ENCODE measurements at places on chromosomes 11 and 22. TPM values are rescaled to one million over a fixed set of nuclear protein-coding genes. Genes with fewer than 3 reads are reported as not detected.
A peak's percentile ranks its signal among the peaks of the same experiment; 100 is the strongest.

GRCh38 chr11:76669901-76670484 is 554 bp downstream of the LRRC32 start:
- DNase-seq = no peak

AP2A2 gene
- 103 TPM for total RNA-seq

GRCh38 chr11:108008656-108009496 is at the start of gene CUL5:
TSS of gene CUL5 (plus strand) at chr11:108008898. CDS start at chr11:108009349, 451 bp downstream.
- DNase-seq = peak; percentile 95

ELF5 gene
- not detected for total RNA-seq

CDC42BPG gene
- 25.6 TPM for total RNA-seq

GRCh38 chr22:50548921-50549790 is 3.5 kb downstream of the KLHDC7B start:
- DNase-seq = no peak

GRCh38 chr22:30704978-30705377 is 10.3 kb downstream of the OSBP2 start:
- DNase-seq = no peak
